Aorta (tissue), 5 donors: ENCODE measurements at places on chromosomes 1 and 21.
A peak's percentile ranks its signal among the peaks of the same experiment; 100 is the strongest.

DNA sequence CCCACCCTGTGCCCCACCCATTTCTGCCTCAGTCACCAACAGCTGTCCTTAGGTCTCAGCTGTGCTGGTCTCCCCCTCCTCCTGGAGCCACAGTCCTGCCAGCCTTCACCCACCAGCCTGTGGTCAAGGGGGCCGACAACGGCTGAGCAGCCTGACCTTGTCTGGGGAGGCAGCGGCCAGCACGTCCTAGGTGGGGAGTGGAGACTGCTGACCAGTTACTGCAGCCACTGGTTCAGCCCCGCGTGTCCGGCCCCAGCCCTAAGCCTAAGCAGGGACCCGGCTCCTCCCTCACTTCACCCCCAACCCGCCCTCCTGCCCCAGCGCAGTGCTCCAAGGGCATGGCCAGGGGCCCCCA lies 79.2 kb downstream of the MORN1 start:
- DNase-seq: no peak

DNA sequence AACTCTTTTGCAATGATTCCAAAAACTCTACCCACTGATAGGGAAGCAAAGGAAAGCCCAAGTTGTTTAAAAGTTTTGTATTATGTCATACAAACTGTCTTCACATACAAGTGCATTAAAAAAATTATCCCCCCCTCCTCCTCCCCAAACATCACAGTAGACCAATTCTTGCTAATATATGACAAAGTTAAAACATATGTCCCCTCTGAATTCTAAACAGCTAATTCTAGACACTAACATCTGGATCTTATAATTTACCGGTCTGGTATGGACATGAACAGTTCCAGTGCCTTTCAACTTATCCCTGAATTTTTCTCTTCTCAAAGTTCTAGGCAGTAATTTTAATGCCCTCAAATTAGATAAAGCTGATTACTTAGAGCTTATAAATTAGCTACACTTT lies 13.4 kb downstream of the RIT1 start:
- DNase-seq: no peak

- DNase-seq: no peak
These were observed 744 bp upstream of the WDR26 start for GRCh38 chr1:224435318-224435763.

DNA sequence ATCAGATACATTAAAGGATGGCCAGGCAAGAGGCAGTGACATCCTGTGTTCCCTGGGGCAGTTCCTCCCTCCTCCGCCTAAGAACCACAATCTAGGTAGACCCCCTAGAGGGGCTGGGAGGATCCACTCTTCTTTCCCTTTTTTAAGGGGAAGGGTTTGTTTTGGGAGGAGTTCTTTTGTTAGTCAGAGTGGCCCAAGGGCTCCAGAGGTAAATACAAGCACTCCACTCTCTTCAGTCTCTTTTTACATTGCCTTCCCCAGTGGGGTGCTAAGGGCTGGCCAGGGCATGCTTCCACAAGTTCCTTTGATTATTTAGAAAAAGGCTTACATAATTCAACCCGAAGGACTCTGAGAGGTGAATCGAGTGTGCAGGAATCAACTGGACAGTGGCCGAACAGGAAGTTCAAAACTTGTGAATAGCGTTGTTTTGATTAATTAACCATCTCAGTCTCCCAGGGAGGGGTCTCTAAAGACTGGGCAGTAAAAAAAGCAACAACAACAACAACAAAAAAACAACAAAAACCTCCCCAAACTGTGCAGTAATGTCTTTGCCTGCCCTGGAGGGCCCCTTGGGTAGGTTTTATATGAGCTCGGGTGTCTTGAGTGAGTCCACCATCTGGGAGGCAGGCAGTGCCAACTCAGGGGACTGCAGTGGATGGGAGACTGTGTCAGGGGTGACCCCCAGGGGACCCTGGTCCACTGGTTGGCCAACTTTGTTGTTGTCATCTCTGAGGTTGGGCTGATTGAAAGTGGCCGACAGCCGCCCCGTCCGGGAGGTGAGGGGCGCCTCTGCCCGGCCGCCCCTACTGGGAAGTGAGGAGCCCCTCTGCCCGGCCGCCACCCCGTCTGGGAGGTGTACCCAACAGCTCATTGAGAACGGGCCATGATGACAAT lies 33.2 kb upstream of the ENO1 start:
- DNase-seq: no peak

- peak; percentile 80 for DNase-seq
These were observed 8.3 kb upstream of the MPZL1 start for GRCh38 chr1:167713330-167714081.

GRCh38 chr1:153400244-153400643 lies 9.4 kb upstream of the S100A8 start:
- DNase-seq: no peak

GRCh38 chr1:107788206-107789202 lies 176.5 kb downstream of the VAV3 start:
- DNase-seq: no peak

- DNase-seq: no peak
These were observed 25.3 kb downstream of the NFIA start for GRCh38 chr1:61107638-61108037.

DNA sequence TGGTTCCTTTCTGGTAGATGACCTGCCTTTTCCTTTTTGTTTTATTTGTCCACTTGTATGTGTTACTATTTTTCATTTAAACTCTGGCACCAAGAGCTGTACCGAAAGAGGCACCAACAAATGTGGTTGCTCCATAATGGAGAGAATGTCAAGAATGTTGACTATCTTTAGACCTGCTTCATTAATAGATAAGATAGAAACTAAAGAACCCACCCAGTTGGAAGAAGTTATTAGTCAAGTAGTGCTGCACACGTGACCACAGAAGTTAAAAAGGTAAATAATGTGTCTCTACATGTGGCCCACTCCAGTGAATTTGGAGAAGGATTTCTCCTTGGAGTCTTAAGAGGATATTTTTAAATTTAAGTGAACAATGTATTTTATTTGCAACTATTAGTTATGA lies 9.3 kb downstream of the ATP1A1 start:
- no peak for DNase-seq

GRCh38 chr1:15218287-15219279 lies 28.4 kb upstream of the FHAD1 start:
- DNase-seq: no peak

DNA sequence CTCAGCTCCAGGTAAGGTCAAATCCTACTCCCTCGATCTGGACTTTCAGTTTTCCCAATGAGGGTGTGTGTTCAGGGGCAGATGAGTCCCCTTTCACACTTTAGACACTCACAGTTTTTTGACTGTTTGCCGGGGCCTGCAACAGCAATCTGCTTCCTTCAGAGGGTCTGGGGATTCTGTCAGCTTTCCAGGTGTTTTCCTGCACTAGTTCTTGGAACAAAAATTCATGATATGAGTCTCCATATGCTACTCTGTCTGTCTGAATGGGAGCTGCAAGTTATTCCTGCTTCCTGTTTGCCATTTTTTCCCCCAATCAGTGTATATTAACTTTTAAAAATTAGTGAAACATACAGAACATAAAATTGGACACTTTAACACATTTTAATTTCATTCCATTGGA lies 24.3 kb downstream of the CYP4B1 start:
- DNase-seq: no peak

GRCh38 chr1:3119725-3120124 lies 50.7 kb downstream of the PRDM16 start:
- no peak for DNase-seq

DNA sequence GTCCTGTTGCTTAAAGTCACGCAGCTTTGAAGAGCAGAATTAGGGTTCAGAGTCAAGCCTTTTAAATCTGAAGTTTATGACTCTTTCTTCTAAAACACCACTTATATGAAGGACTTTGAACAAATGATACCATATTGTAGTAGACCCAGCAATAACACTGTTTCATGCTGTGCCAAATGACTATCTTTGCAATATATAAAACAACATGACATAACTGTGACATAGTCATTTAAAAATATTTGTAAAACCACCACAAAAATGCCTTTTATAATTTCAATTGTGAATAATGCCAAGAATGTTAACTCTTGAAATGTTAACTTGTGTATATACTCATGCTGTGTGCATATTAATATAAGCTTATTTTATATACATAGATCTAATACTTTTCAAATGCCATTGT lies 452.1 kb upstream of the NEGR1 start:
- no peak for DNase-seq

GRCh38 chr1:109239409-109240068 lies 9.8 kb upstream of the CELSR2 start:
- DNase-seq: no peak

DNA sequence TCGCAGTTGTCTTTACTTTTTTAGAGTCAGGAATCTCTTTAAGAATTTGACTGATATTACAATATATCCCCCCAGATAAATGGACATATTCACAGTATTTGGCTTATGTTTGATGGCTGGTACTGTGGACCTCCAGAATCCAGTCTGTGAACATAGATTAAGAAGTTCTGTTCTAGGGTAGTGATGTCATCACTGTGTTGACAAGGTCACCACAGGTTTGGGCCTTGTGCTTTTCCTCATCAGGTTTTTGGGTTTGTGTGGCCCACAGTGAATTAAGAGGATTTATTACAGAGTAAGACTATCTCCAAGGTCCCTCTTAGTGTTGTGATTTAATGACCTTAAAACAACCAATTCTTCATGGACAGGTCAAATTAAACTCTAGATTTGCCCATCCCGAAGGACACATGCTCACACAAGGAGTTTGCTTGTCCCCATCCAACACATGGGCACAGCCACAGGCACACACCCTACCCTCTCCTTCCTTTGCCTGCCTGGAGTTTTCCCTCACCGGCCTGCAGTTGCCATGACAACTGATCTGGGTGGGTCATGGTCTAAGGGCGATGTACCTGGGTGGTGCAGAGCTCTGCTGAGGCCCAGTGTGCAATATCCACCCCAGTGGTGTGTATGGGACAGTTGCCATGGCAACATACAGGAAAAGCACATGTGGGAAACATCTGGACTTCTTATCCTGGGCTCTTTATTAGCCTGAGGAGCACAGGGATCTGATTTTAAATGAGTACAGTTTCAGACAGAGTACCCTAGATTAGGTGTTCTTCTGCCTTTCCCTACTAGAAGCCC lies 98.6 kb downstream of the NAV1 start:
- DNase-seq: no peak

DNA sequence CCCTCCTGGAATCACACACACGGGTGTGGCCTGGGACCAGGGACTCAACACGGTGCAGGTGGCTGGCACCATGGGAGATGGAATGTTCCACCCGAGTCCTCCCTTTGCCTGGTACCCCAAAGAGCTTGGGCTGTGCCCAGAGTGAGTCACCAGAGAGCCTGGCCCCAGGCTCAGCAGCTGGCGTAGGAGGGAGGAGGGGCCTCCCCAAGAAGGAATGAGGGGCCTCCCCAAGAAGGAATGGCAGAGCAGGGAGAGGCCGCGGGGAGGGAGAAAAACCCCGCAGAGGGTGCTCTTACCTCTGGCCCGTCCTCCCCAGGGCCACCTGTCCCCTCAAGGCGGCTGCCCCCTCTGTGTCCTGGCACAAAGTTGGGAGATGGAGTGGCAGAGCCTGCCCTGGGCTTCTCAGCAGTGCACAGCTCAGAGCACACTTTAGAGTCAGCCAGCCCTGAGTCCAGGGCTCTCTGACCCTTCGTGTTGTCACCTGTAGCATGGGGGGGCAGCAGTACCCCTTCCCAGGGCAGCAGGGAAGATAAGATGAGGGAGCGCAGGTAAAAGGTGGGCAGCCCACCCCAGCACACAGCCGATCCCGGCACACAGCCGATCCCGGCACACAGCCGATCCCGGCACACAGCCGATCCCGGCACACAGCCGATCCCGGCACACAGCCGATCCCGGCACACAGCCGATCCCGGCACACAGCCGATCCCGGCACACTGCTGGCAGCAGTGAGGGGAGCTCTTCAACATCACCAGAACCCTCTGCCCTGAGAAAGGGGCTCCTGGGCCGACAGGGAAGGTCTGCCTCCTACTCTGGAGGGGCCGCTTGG lies 20.2 kb upstream of the KCNAB2 start:
- no peak for DNase-seq

GRCh38 chr1:109089242-109090015 lies 1.1 kb upstream of the TMEM167B start:
- no peak for DNase-seq

GRCh38 chr1:8789314-8790214 lies 27.9 kb downstream of the RERE start:
- no peak for DNase-seq

DNA sequence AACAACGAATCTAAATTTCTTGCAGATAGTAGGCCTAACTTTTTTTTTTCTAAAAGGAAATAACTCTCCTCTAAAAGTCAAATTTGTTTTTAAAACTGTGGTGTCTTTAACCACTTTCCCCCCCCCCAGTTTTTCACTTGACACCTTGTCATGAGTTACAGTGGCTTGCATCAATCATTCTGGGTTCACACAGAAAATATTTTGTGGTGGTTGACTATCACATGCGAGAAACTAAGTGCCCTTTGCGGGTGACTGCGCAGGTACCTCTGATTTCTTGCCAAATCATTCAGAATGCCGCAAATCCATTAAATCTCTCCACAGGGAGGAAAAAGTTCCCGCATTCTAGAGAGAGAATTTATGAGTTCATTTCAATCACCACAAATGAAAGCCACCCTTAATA lies 23.8 kb upstream of the SAMSN1 start:
- DNase-seq: no peak

DNA sequence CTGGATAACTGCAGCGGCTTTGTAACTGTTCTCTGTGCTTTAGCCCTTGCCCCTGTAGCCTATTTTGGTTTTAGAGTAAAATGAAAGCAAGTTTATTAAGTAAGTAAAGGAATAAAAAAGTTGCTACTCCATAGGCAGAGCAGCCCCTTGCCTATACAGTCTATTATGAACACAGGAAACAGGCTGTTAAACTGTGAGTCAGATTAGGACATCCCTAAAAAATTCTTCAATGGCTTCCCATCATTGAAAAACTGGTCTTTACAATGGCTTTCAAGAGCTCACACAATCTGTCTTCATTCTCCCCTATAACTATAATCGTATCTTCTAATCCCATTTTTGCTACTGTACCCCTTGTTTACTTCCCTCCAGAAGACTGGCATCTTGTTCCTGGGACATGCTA lies 43.0 kb downstream of the ATG4C start:
- no peak for DNase-seq

GRCh38 chr1:24381256-24381655 lies 32.3 kb downstream of the STPG1 start:
- DNase-seq: no peak

- DNase-seq: no peak
These were observed 41.7 kb upstream of the GPR153 start for GRCh38 chr1:6302568-6302967.

DNA sequence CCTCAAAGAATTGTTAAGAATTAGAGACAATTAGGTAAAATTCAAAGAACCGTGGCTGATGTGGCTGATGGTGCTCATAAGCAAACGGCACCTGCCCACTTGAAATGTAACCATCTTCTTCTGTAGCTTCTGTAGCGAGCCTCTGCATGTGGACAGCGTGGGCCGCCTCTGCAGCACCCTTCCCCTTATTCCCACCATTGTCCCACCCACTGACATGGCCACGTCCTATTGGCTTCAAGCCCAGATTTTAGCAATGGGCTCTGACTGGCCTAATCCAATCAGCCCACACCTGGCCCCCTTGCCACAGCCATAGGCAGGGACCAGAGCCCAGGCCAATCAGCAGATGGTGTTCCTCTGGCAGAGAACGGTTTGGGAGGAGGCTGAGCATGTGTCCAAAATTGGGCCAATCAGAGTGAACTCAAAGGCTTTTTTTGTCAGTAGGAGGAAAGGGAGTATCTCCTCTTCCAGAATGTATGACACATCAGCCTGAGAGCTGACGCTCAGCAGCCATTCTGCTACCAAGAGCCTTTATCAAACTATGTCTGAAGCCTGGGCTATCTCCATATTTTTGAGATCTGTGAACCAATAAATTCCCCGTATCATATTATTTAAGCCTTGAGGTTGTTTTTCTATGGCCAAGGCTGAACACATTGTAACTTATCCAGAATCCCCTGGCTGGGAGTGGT lies 518.5 kb downstream of the SMYD3 start:
- DNase-seq: no peak
